ENCODE measurements at places on chromosomes 6 and 20.

GRCh38 chr20:62926229-62927127 is at the start of gene DIDO1:
DIDO1 (minus strand) TSS chr20:62926505.
- peak; percentile 80 for DNase-seq

- no peak for DNase-seq
Observed at GRCh38 chr20:54351371-54352136, 123.8 kb upstream of the DOK5 start.

GRCh38 chr20:56423886-56424285 is 11.8 kb downstream of the CASS4 start:
- no peak for DNase-seq

- DNase-seq: no peak
Observed at GRCh38 chr20:9028419-9028818, 40.5 kb upstream of the PLCB4 start.

- DNase-seq: no peak
Observed at GRCh38 chr20:21182832-21183563, 57.1 kb downstream of the KIZ start.

DNA sequence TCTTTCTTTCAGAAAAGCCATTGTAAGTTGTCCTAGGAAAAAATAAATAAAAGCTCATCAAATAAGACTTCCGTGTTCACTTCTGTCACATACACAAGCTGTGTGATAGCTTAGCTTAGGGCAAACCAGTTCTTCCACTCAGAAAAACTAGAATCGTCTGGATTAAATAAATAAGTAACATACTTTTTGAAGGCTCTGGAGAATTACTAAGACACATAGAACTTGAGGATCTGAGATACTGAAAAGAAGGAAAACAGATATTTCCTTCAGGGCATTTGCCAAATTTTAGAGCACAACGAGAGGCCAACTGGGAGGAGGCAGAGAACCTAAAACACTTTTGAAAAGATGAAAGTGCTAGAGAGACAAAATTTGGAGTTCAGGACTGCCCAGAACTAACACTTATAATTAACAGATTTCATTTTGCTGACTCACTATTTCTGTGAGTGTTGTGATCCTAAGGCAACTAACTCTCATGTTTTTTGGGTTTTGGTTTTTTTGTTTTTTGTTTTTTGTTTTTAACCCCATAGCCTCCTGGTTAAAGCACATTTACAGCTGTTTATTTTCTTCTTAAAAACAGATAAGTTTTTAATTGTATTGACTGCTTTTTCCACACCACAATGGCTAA is 38.7 kb upstream of the THEMIS start:
- no peak for DNase-seq

GRCh38 chr6:617456-618100 is 39.3 kb downstream of the HUS1B start:
- DNase-seq: no peak
